ENCODE measurements at places on chromosomes 4 and X.
A peak's percentile ranks its signal among the peaks of the same experiment; 100 is the strongest.

GRCh38 chrX:119728487-119728886, 29.9 kb upstream of the SOWAHD start:
- peak; percentile 52 for ATAC-seq

DNA sequence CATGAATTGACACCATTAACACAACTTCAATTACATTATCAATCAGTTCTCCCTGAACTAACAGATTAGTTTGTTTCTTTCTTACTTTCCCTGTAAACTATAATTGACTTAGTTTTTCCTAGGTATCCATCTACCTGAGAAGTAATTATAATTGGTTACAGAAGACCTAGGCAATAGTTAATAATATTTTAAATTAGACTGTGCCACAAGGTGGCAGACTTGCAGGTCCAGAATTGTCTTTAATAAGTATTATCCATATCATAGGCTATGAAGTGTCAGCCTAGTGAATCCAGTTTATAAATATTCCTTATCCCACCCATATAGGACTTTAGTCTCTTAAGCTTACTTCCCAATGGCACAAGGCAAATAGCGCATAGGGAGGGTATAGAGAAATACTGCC, 48.9 kb upstream of the FAM47B start:
- peak; percentile 55 for ATAC-seq

GRCh38 chr4:128385683-128386304, 98.2 kb upstream of the PGRMC2 start:
- ATAC-seq: peak; percentile 23

GRCh38 chr4:1226144-1226481, 22.8 kb downstream of the CTBP1 start:
- ATAC-seq: no peak

DNA sequence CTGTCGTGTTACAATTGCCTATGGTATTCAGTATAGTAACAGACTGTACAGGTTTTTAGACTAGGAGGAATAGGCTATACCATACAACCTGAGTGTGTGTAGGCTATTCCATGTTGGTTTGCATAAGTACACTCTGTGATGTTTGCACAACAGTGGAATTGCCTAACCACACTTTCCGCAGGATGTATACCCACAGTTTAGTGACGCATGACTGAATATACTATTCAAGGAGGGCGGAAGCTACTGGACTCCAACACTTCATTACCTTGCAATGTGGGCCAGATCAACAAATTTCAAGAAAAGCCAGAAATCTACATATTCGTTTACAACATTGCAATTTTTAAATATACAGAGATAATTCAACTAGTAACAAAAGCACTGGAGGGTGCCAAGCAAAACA, 317.2 kb downstream of the PDGFC start:
- no peak for ATAC-seq

DNA sequence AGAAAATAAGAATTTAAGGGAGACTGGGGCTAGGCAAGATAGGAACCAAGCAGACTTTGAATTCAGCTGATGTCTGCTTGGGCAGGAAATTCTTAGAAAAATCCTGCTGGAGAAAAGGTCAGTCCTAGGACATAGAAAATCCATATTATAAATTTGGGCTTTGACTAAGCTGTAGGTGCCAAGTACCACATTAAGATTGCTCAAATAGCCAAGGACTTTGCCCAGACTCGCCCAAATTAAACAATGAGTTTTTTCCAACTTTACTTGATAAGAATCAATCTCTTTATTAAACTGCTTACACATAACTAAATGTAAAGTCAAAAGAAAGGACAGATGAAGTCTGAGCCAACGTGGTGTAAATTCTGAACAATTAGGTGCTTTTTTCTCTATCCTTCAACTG, 95.4 kb downstream of the FUNDC1 start:
- ATAC-seq: no peak

- peak; percentile 93 for ATAC-seq
Measured at GRCh38 chrX:44675362-44676024, 132.8 kb upstream of the FUNDC1 start.

- no peak for ATAC-seq
Measured at GRCh38 chr4:178976861-178977260, 1534.6 kb upstream of the AGA start.

GRCh38 chr4:17740702-17741101, 40.7 kb downstream of the FAM184B start:
- no peak for ATAC-seq

- ATAC-seq: peak; percentile 91
Measured at GRCh38 chr4:38902695-38903094, 35.1 kb downstream of the FAM114A1 start.

GRCh38 chr4:36043901-36044300, 200.4 kb downstream of the ARAP2 start:
- no peak for ATAC-seq

DNA sequence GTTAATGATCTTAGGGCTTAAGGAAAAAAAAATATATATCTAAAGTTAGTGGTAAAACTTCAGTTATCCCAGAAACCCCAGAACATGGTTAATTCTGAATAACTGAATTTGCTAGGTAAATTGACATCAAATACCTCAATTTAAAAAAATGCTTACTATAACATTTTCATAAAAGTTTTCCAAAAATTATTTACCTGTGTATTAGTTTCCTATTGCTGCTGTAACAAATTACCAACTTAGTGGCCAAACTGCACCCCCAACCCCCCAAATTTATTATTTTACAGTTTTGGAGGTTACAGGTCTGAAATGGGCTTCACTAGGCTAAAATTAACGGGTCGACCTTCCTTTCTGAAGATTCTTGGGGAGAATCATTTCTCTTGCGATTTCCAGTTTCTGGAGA, 95.2 kb downstream of the PDLIM5 start:
- ATAC-seq: no peak

DNA sequence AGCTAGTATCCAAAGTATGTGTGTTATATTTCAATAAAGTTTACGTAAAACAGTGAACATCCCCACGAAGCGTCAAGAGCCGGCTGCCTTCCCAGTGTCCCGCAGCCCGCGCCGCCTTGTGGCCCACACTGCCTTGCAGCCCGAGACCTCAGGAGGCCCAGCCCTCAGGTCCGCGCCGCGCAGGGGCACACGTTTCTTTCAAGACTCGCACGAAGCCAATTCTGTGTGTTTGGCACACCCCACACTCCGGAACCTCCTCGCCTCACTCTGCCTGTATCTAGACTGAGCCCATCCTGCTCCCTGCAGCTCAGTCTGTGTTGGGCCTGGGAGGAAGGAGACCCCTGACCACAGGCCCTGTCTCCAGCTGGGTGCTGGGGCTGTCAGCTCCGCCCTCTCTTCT, 5.8 kb downstream of the LRPAP1 start:
- no peak for ATAC-seq

- peak; percentile 76 for ATAC-seq
Measured at GRCh38 chr4:75895744-75896314, 6.4 kb downstream of the PPEF2 start.

GRCh38 chr4:102477657-102478056, 23.5 kb upstream of the NFKB1 start:
- ATAC-seq: no peak

DNA sequence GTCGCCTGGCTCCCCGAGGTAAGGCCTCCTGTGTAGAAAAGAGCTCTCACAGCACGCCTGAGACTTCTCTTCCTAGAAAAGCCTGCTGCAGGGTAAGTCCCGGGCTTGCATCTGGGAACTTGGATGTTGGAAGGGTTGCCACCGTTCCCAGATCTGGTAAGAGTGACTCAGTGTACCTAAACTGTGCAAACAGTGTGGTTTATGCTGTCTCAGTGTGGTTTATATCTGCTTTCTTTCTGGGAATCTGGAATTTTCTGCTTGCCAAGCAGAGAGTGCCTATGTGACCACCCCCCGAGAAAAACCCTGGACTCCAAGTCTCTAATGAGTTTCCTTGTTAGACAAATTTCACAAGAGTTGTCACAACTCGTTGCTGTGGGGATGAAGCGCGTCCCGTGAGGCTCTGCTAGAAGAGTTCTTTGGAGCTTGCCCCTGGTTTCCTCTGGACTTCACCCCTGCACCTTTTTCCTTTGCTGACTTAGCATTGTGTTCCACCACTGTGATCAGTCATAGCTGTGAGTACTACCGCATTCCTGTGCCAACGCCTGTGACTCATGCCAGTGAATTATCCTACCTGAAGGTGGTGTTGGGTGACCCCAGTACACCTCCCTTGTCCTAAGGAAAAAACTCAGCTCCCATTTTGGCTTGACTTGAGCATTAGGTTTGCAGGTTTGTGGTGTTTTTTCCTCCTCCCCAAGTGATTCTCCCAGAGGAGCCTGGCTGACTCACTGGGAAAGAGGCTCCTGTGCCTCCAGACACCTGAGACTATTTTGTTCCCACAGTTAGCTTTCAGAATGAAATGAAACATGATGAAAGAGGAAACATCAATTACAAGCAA, 14.5 kb downstream of the SLC2A9 start:
- ATAC-seq: no peak

GRCh38 chr4:65495439-65495838, 174.8 kb downstream of the EPHA5 start:
- no peak for ATAC-seq

DNA sequence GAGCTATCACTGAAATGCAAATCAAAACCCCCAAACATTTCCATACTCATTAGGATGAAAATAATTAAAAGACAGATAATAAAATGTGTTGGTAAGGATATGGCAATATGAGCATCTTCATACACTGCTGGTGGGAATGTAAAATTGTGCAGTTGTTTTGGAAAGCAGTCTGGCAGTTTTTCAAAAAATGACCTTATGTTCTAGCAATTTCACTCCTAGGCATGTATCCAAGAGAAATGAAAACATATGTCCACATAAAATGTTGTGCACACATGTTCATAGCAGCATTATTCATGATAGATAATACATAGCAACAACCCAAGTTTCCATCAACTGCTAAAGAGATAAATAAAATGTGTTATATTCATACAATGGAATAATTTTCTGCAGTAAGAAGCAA, 14.8 kb upstream of the GPRASP2 start:
- no peak for ATAC-seq

- no peak for ATAC-seq
Measured at GRCh38 chr4:170931321-170931720, 841.6 kb upstream of the AADAT start.

DNA sequence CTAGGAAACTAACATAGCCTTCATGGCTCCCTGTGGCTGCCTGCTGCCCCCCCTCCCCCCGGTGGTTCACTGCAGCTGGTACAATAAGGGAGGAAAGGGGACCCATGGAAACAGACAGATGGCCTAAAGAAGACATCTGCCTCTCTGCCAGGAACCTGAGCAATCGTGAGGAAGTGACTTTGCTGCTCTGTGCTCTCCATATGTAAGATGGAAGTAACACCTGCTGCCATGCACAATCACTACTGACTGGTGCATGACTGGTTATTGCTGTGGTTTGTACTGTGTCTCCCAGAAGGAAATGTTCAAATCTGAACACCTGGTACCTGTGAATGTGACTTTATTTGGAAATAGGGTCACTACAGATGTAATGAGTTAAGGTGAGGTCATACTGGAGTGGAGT, 43.6 kb downstream of the CD99L2 start:
- no peak for ATAC-seq

DNA sequence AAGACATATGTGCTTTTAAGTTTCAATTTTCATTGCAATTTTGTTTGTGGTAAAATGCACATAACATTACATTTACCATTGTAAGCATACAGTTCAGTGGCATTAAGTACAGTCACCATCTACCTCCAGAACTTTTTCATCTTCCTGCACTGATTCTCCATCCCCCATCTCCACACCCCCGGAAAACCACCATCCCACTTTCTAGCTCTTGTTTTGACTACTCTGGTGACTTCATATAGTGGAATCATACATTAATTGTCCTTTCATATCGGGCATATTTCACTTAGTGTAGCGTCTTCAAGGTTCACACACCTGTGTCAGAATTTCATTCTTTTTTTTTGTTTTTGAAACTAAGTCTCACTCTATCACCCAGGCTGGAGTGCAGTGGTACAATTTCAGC, 143.5 kb downstream of the GPR143 start:
- ATAC-seq: no peak

- ATAC-seq: no peak
Measured at GRCh38 chr4:15771216-15772058, 6.7 kb upstream of the CD38 start.

DNA sequence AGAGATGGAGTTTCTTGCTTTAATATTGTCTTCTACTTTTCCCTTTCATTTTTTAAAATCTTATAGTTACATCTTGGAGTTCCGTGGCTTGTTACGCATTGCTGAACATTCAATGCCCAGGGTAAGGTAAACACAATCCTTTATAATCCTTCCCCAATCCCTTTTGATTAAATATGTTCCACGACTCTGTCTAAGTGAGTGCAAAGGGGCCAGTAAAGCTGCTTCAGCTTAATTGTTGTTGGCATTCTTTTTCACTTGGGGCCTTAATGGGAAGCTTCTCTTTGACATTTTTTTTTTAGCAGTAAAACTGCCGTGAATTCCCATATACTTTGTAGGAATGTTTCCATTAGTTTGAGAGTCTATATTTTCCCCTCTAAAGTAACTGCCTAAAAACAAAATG, 1028.1 kb downstream of the C4orf33 start:
- ATAC-seq: no peak

DNA sequence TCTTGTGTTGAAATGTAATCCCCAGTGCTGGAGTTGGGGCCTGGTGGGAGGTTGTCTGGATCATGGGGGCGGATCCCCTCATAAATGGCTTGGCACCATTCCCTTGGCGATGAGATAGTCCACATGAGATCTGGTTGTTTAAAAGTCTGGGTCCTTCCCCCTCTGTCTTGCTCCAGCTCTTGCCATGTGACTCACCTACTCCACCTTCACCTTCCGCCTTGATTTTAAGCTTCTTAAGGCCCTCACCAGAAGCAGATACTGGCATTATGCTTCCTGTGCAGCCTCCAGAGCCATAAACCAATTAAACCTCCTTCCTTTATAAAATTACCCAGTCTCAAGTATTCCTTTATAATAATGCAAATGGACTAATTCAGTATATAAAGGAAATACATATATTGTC, 111.5 kb downstream of the NR3C2 start:
- no peak for ATAC-seq

- no peak for ATAC-seq
Measured at GRCh38 chr4:145348291-145348690, 133.4 kb upstream of the SMAD1 start.

DNA sequence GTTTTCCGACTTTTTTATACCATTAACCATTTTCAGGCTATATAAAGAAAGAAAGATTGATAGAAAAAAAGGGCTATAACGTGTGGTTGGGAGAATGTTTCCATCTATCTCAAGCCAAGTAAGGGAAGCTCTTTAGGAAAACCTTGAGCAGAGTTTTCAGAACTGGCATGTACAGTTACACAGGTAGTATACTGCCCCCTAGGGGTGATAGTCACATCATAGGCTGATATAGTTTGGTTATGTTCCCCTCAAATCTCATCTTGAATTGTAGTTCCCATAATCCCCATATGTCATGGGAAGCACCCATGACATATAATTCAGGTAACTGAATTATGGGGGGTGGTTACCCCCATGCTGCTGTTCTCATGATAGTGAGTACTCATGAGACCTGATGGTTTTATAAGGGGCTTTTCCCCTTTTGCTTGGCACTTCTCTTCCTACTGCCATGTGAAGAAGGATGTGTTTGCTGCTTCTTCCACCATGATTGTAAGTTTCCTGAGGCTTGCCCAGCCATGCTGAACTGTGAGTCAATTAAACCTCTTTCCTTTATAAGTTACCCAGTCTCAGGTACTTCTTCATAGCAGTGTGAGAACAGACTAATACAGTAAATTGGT, 186.8 kb downstream of the TMA16 start:
- ATAC-seq: peak; percentile 83

All from SK-N-SH treated with all-trans-retinoic acid at 6 μM for 48 hours (cell line).